ENCODE measurements at places on chromosomes 12 and 14.

GRCh38 chr14:61386173-61386772 lies 64.9 kb downstream of the PRKCH start:
- DNase-seq: no peak

GRCh38 chr14:76929927-76930326 lies 98.6 kb downstream of the IRF2BPL start:
- peak; percentile 82 for DNase-seq

DNA sequence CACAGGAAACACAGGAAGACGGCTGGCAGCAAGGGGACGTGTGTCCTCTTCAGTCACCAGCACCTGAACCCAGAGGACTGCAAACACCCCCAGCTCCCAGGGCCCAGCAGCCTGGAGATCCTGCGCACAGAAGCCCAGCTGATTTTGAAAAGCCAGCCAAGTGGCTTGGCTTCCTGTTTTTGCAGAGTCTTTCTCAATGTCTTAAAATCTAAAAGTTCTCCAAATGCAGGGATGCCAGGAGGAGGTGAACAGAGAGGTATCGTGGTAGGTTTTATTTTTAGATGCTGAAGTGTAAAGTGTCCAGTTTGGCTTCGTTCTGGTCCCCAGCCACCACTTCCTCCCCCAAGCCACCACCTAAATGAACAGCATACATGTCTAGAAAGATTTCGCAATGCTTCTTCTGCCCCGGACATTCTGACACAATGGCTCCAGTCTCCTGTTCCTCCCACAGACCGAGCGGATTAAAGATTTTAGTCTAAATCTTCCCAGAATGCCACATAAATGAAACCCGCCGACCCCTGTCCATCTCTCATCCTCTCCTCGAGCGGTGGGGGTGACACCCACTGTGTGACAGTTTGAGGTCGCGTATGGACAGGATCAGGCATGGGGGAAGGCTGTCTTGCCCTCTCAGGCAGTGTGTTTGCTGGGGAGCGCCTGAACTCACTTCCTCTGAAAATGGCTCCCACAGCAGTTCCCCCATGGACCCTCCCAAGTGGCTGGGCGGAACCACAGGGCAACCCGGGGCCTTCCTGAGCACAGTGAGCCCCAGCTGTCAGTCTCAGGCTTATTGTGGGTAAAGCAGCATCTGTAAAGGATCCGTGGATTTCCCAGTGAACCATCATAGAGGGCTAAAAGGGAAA lies 41.6 kb downstream of the ITPK1 start:
- DNase-seq: no peak

GRCh38 chr12:27551172-27551840 lies 27.3 kb downstream of the PPFIBP1 start:
- no peak for DNase-seq

GRCh38 chr12:71684081-71684480 lies 1.8 kb upstream of the TMEM19 start:
- no peak for DNase-seq

GRCh38 chr12:2183556-2184541 lies 131.1 kb downstream of the CACNA1C start:
- DNase-seq: no peak

- DNase-seq: no peak
Observed at GRCh38 chr12:11812586-11813437, 163.3 kb downstream of the ETV6 start.

DNA sequence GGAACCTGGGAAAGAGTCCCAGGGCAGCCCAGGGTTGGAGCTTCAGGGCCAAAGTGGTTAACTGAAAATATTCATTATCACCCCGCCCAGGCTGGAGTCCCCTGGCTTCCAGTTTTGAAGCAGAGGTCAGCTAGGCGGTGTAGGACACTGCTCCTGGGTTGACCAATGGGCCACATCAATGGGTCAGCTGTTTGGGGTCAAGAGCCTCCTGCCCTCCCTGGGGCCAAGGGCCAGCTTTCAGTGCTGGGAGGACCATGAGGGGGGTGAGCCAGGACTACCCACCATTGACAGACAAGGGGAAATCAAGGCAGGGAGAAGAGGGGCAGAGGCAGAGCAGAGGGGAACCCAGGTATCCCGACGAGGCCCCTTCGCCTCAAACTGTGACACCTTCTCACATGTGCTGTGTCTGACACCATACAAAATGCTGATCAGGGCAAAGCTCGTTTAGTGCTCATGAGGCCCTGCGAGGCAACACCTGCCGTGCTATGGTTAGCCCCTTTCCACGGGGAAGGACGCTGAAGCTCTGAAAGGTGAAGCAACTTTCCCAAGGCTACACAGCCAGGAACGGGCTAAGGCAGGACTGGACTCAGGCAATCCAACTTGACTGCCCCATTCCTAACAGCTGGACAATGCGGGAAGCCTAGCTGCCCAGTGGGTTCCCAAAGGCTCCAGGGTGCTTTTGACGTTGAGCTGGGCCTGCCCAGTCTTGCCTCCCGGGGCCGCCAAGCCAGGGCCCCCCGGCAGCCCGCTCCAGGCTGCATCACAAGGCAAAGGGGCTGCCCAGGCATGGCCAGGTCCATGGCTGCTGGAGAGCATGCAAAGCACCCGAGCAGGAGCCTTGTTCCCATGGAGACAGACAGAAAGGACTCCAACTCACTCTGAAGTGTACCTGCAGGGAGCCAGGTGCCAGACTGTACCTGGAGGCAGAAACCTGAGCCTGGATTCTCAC lies 2.0 kb downstream of the SYNE3 start:
- DNase-seq: no peak

DNA sequence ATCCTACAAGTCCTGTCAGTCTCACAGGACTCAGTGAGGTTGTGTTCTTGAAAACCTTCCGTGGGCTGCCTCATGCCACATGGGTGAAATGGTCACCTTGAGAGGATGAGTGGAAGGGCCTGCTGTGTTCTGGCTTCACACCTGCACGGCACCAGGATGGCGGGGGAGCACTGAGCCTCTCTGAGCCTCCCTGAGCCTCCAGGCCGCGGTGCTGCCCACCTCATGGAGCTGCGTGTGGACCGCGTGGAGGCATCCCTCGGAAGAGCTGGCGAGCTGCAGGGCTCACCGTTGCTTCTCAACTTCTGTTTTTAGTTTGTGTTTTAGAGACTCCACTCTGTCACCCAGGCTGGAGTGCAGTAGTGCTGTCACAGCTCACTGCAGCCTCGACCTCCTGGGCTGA lies 56.2 kb downstream of the TEAD4 start:
- DNase-seq: no peak

All from activated CD8-positive, alpha-beta memory T cell treated with anti-CD3 and anti-CD28 coated beads, Interleukin-2, amount 10 ng/mL, durations not matched to agents 7 days and 5 days (primary cell).